Posterior vena cava (tissue), 2 donors: ENCODE measurements at places on chromosomes 6 and 20. TPM values are rescaled to one million over a fixed set of nuclear protein-coding genes. Genes with fewer than 3 reads are reported as not detected.

GRCh38 chr6:5967594-5967993, 39.1 kb downstream of the NRN1 start:
- DNase-seq = no peak

TRAPPC3L gene
- not detected for total RNA-seq

PTCHD4 gene
- total RNA-seq = 1.6 TPM

DACT2 gene
- total RNA-seq = 0.24 TPM

ABHD16B gene
- total RNA-seq = not detected
